ENCODE measurements at places on chromosomes 3 and 15. TPM values are rescaled to one million over a fixed set of nuclear protein-coding genes. Genes with fewer than 3 reads are reported as not detected.

Gene PLOD2
- total RNA-seq: 28.7 TPM

Gene ZBTB20
- 0.46 TPM for total RNA-seq

Gene MEX3B
- 15.9 TPM for total RNA-seq

Gene P2RY14
- not detected for total RNA-seq

Gene ATP10A
- total RNA-seq: 3.4 TPM

Gene SCG5
- total RNA-seq: 16.9 TPM

Gene CCR9
- not detected for total RNA-seq

Gene MCF2L2
- total RNA-seq: 13.7 TPM

Gene PROS1
- total RNA-seq: 2.5 TPM

Gene PIGZ
- total RNA-seq: not detected

Gene TMEM207
- not detected for total RNA-seq

Gene IDH2
- 64.6 TPM for total RNA-seq

Gene GREM1
- 0.57 TPM for total RNA-seq

Gene NAALADL2
- 0.69 TPM for total RNA-seq

Gene CHST13
- total RNA-seq: 5.9 TPM

Gene SLC35G2
- 4.7 TPM for total RNA-seq

Gene HYKK
- total RNA-seq: 3.1 TPM

Gene DPPA2
- total RNA-seq: 12.6 TPM

Gene SHF
- 23.9 TPM for total RNA-seq

Gene SLC24A5
- total RNA-seq: not detected

Gene AHSG
- 1.1 TPM for total RNA-seq

Gene SLC12A1
- total RNA-seq: 1.0 TPM

Gene RASGRP1
- total RNA-seq: 2.1 TPM

Gene ZDHHC23
- total RNA-seq: 14.1 TPM

Gene LRTM1
- total RNA-seq: not detected

Gene SLC51B
- not detected for total RNA-seq

Gene GOLGA6L10
- total RNA-seq: 4.0 TPM

Measured in H1 (cell line).